ENCODE measurements at places on chromosomes 12 and 14.
A peak's percentile ranks its signal among the peaks of the same experiment; 100 is the strongest.

- DNase-seq, result no peak
Observed at GRCh38 chr14:53872681-53873089, 83.9 kb downstream of the BMP4 start.

DNA sequence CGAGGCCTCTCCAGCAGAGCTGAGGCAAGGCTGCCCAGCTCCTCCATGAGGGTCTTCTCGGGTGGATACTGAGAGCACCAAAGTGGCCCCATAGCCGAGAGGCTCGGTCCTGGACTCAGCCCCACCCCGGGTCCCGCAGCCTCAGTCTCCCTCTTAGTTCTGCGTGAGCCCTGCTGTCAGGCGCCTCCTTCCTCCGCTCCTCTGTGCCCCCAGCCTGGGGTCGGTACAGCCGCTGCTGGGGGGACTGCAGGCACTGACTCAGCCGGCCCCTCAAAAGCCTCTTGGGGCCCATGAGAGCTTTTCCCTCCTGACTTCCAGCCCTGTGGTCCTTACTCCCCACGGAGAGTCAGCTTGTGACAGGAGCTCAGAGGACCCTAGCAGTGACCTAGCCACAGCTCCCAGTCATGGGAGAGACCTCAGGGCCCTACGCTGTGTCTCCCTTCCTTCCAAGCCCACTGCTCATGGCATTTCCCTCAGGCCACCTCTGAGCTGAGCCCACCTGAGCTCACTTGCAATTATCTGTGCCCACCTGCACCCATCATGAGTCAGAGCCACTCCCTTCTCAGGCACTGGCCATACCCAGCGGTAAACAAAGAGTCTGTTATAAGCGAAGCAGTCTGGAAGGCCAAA, 295.0 kb upstream of the RTL1 start:
- DNase-seq, result peak; percentile 5

GRCh38 chr14:29486132-29486531, 441.5 kb downstream of the PRKD1 start:
- no peak for DNase-seq

DNA sequence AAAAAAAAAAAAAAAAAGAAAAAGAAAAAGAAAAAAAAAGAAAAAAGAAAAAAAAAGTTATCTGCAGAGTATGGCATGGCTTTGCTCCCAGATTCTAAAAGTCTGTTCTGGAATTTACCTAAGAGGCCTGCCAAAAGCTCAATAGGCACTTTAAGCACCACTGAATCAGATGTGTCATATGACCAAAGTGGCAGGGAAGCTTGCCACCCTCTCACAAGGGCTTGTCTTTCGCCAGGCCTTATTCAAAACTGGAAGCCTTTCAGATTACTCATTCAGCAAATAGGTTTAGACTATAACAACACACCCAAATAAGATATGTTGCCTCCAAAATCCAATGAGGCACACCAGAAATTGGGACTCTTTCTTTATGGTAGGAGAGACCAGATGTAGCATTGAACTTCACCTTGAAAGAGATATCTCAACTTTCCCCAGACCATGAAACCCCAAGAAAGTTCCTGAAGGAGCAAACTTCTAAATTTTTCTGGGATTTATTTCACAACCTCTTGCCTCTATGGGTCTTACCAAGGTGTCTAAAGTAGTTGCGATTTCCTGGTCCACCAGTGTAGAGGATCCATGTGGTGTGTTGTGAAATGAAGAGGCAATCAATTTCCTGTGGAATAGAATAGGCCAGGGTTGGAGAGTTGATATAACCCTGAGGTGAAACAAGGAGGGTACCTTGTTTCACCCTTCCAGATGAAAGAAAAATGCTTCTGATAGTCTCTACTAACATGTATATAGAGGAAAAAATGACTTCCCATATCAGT, 218.8 kb downstream of the DAD1 start:
- DNase-seq, result no peak

DNA sequence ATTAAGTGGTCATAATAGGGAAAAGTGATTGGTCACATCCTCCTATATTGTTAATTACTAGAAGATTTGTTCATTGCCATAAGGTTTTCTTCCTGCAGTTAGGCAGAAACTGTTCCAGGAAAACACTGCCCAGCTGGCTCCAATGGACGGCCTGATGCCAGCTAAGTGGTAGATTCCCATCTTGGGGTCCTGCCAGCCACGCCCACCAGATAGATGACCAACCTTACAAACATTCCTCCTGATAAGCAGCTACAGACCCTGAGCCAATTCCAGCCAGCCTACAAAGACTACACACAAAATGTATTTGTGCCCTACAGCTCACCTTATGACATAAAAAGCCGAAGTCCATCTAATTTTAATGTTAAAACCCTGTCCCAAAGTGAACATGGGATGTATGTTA, 685.9 kb upstream of the USP15 start:
- DNase-seq, result no peak

DNA sequence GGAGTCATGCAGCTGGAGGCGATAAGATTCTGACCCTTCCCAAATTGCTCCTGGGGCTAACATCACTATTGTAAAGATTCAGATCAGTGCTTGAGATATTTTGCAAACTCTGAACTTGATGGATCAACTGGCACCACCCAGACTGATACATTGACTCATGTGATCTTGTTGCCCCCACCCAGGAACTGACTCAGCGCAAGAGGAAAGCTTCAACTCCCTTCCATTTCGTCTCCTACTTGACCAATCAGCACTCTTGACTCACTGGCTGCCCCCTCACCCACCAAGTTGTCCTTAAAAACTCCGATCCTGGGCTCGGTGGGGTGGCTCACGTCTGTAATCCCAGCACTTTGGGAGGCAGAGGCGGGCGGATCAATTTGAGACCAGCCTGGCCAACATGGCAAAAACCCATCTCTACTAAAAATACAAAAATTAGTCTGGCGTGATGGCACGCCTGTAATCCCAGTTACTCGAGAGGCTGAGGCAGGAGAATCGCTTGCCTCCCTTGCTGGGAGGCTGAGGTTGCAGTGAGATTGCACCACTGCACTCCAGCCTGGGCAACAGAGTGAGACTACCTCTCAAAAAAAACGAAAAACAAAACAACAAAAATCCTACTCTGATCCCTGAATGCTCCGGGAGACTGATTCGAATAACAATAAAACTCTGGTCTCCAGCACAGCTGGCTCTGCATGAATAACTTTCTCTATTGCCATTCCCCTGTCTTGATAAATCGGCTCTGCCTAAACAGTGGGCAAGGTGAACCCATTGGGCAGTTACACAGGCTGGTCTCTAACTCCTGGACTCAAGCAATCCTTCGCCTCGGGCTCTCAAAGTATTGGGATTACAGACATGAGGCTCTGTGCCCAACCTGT, 9.8 kb upstream of the ARF6 start:
- DNase-seq, result no peak

DNA sequence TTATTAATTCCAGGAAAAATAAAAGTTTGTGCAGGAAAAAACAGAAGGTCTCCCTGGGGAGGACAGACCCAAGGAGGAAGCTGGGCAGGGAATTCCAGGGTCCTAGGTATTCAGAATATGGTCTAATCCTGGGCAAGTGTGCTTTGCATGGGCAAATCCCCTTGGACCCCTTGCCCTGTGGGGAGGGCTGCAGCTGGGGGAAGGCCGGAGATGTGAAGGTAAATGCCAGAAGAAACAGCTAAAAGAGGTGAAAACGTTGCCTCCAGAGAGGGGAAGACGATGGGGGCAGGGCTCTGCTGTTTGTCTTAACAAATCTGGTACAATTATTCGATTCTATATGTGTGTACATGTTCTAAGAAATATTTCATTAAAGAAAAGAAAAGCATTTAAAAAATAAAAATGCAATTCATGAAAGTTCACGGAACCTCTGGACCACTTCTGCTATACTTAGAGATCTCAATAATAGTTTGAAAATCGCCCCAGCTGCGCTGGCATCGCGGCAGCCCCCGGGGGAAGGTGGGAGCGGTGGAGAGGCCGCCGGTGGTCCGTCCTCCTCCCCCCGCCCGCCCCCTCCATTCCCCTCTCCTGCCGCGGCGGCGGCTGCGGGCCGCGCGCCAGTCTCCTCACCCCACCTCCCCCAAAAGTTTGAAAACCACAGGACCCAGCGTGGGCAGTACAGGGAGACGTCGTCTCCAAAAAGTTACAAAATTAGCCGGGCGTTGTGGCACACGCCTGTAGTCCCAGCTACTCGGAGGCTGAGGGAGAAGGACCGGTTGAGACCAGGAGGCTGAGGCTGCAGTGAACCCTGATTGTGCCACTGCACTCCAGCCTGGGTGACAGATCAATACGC, 1.5 kb upstream of the PRPF40B start:
- DNase-seq, result no peak

- DNase-seq, result no peak
Observed at GRCh38 chr12:20376984-20377383, 8.6 kb downstream of the PDE3A start.

DNA sequence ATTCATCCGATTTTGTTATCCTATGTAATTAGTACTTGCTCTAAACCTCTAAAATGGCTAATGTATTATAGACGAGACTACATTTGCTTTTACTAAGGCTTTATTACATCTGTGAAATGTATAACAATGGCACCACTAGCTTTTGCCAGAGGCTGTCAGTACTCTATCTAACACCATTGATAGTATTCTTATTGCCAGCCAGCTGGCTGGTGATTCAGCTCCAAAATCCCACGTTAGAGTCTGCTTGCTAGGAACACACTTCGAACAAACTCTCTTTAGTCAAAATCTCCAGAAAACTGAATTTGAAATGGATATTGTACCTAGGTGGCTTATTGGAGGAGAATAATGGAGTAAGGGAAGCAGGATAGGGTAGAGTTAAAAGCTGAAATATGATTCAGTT, 839.2 kb downstream of the SLC6A15 start:
- no peak for DNase-seq

DNA sequence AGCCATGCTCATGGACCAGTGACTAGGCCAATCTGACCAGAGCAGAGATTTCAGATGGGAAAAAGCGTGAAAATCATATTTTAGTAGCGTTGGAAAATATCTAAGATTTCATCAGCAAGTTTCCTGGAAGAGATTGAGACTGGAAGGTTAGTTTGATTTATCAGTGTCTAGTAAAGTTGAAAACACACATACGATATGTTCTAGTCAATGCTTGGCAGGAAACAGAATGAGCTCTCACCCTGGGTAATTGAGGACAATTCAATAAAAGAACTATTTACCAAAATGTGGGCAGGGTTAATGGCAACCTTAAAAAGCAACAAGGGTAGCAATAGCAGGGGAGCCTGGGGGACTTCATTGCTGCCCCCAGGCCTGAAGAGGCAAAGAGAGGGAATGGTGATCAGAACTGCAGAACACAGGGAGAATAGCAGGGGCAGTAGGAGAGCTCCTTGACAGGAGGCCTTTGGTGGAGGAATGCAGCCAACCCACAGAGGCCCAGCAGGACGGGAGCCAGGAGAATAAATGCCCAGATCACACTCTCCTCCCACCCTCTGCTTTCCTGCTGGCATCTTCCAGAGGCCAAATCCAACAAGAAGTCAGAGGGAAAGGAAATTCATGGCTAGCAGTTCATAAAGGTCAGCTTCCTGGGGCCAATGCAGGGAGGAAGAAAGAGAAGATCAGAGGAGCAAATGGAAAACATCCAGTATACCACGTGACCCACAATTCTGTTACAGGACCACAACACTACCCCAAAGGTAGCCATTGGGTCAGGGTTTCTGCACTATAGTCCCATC, 27.6 kb upstream of the LRP6 start:
- no peak for DNase-seq

DNA sequence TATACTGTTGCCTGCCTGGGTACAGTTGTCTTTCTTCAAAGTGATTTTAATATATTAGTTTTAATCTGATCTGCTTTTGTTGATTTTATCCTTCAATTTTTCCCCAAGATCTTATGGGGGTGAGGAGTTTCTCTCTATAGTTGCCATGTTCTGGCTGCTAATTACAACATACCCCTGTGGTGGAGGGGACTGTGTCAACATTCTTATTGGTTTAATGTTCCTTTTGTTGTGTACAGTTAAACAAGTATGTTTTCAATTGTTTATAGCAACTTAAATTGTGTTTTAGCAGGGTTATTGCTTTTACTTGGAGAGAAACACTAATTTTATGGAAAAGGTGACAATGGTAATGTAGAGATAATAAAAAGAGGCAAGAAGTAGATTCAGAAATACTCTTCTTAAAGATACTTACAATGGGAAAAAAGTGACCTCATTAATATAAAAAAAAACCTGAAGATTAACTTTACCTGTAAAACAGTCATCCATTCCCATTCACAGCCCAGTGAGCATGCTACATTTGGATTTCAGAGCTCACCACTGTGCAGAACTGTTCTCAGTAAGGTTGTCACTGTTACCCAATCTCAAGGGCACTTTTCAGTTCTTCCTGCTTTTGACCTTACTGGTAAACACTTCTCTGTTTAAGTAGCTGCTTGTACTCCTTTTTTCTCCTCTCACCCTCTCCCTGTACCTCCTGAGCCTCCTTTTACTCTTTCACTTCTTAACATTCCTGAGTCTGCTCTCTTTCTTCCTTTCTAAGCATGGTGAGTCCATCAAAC, 8.1 kb upstream of the LRRK2 start:
- no peak for DNase-seq

- DNase-seq, result no peak
Observed at GRCh38 chr12:131775392-131776236, 52.6 kb upstream of the MMP17 start.

- no peak for DNase-seq
Observed at GRCh38 chr12:12726555-12727093, 9.5 kb downstream of the CDKN1B start.

DNA sequence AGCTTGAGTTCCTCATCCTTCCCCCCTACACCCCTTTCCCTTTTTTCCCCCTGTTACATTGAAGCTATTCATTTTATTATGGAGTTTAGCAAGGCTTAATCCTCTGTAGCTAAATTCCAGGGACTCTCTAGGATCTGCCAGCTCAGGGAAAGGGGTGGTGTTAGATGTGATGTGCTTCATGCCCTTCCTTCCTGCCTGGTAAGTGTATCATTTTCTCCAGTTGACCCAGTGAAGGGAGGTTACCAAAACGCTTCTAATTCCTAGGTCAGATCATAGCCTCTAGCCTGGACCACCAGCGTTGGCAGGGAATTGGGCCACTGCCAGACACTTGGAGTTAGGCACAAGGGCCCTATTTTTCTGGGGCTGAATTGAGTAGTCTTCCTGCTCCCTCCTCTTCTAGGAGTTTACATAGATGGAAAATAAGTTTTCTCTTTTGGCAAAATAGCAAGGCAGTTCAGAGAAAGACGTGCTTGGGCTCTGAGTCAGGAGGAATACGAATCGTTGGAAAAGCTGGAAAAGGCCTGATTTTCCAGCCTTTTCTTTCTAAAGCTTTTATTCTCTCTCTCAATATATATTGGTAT, 88.3 kb downstream of the NPAS3 start:
- DNase-seq, result no peak

- DNase-seq, result peak; percentile 61
Observed at GRCh38 chr14:90454041-90455000, 57.5 kb downstream of the CALM1 start.

GRCh38 chr14:44616204-44616603, 109.1 kb upstream of the FSCB start:
- DNase-seq, result no peak
